ENCODE measurements at places on chromosomes 6 and 20. TPM values are rescaled to one million over a fixed set of nuclear protein-coding genes. Genes with fewer than 3 reads are reported as not detected.

The EYS gene
- total RNA-seq: not detected

DNA sequence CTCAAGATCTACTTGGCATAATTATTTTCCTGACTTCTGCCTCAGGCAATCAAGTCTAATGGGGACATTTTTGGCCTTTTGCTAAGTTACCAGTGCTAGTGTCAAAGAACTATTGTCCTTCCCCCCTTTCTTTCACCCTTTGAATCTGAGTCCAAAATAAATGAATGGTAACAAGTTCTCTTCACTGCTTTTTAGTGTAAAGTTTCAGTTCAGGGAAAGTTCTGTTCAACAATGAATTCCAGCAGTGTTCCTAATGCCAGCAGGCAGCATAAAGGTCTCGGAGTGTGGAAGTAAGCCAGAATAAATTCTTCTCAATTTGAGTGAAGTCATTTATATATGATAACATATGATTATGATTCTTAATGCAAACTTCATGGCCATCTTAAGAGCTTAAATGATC, 20.8 kb upstream of the TSPYL1 start:
- DNase-seq: no peak
- H3K4me1 ChIP-seq: no peaks in the 10 kb centered on the region
- H3K27me3 ChIP-seq: no peaks in the 10 kb centered on the region
- H3K36me3 ChIP-seq: peaks cover 8% of the 10 kb centered on the region
- H3K27ac ChIP-seq: no peak overlapping the region
- no peak overlapping the region for H3K4me3 ChIP-seq

The MUC22 gene
- total RNA-seq: not detected

DNA sequence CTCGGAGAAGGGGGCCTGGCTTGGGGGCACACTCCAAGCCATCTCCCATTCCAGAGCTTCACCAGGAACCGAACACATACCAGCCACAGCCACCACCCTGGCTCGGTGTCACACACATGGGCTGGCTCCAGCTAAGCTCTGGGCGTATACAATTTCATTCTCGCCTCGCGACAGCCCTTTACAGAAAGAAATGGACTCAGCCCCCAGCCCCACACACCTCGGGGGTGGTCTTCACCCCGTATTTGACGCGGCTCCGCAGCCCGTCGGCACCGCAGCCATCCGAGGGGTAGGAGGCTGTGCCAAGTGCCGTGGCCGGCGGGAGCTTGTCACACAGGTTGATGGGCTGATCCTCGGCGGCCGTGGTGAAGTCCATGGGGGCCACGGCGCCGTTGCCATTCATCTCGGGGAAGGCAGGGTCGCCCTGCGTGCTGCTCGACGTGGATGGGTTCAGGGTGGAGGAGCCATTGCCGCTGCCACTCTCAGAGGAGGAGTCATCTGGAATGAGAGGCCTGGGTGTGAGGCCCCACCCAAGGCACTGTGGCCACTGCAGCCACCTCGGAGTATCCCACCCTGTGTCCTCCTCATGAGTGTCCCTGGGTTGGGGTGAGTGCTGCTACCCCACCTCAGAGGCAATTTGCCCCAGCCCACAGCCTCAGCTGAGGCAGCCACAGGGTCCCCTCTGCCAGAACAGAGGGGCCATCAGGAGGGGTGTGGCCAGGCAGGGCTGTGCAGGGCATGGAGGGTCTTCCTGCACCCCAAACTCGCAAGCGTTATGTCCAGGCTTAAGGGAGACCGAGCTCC, 98.0 kb downstream of the ASXL1 start:
- no peaks in the 10 kb centered on the region for H3K27me3 ChIP-seq
- DNase-seq: no peak
- H3K27ac ChIP-seq: no peak overlapping the region
- H3K4me3 ChIP-seq: no peak overlapping the region
- H3K36me3 ChIP-seq: no peaks in the 10 kb centered on the region
- peaks cover 3% of the 10 kb centered on the region for H3K4me1 ChIP-seq

- peaks cover 3% of the 10 kb centered on the region for H3K4me1 ChIP-seq
- no peaks in the 10 kb centered on the region for H3K27me3 ChIP-seq
- H3K27ac ChIP-seq: no peak overlapping the region
- H3K4me3 ChIP-seq: no peak overlapping the region
- no peak for DNase-seq
These were observed 16.2 kb upstream of the RBL1 start for GRCh38 chr20:37111926-37112455.

The KIF6 gene
- 0.31 TPM for total RNA-seq

The SNX3 gene
- 78.6 TPM for total RNA-seq

DNA sequence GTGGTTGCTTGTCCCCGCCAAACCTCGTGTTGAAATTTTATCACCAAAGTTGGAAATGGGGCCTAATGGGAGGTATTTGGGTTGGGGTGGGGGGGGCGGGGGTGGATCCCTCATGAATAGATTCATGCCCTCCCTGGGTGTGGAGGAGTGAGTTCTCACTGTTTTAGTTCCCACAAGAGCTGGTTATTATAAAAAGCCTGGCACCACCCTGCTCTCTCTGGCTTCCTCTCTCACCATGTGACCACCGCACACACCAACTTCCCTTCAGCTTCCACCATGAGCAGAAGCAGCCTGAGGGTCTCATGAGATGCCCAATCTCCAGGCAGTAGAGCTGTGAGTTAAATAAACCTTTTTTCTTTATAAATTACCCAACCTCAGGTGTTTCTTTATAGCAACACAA, 111.3 kb downstream of the PRDM1 start:
- no peak overlapping the region for H3K4me3 ChIP-seq
- H3K27me3 ChIP-seq: no peaks in the 10 kb centered on the region
- H3K27ac ChIP-seq: peak overlapping the region; percentile 31
- H3K4me1 ChIP-seq: peaks cover 54% of the 10 kb centered on the region

- H3K4me1 ChIP-seq: peaks cover 13% of the 10 kb centered on the region
- no peaks in the 10 kb centered on the region for H3K36me3 ChIP-seq
- H3K4me3 ChIP-seq: no peak overlapping the region
- DNase-seq: no peak
- no peak overlapping the region for H3K27ac ChIP-seq
- peaks cover 8% of the 10 kb centered on the region for H3K27me3 ChIP-seq
These were observed 18.3 kb upstream of the GTSF1L start for GRCh38 chr20:43744966-43745730.

- peak; percentile 53 for DNase-seq
- H3K36me3 ChIP-seq: no peaks in the 10 kb centered on the region
- H3K4me3 ChIP-seq: peak overlapping the region; percentile 75
- H3K27ac ChIP-seq: no peak overlapping the region
- H3K4me1 ChIP-seq: peaks cover 6% of the 10 kb centered on the region
These were observed 93.9 kb downstream of the RNASET2 start for GRCh38 chr6:166862287-166862977.

GRCh38 chr20:46255440-46256104, 52.7 kb downstream of the CDH22 start:
- H3K27me3 ChIP-seq: peaks cover 29% of the 10 kb centered on the region
- H3K4me1 ChIP-seq: no peaks in the 10 kb centered on the region
- no peak overlapping the region for H3K27ac ChIP-seq
- no peak for DNase-seq

- peaks cover 5% of the 10 kb centered on the region for H3K27me3 ChIP-seq
- no peak for DNase-seq
- no peaks in the 10 kb centered on the region for H3K36me3 ChIP-seq
- no peak overlapping the region for H3K27ac ChIP-seq
- no peaks in the 10 kb centered on the region for H3K4me1 ChIP-seq
These were observed 1.4 kb downstream of the PHACTR1 start for GRCh38 chr6:12718015-12718414.

DNA sequence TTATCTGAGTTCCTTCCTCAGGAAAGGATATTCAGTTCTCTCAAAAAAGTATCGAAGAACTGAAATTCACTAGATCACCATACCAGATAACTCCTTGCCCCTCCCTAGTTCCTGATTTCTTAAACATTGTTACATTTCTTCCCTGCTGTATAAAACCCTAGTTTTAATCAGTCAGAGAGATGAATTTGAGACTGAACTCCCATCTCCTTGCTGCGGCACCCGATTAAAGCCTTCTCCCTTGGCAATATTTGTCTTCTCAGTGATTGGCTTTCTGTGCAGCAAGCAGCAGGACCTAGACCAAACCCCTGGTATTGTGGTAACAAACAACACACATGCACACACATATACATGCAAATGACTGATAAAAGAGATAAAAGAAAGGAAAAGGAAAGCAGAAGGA, 1364.6 kb upstream of the GJE1 start:
- peaks cover 1% of the 10 kb centered on the region for H3K36me3 ChIP-seq
- H3K4me3 ChIP-seq: no peak overlapping the region
- no peak for DNase-seq
- no peak overlapping the region for H3K27ac ChIP-seq
- H3K27me3 ChIP-seq: peaks cover 10% of the 10 kb centered on the region

The C6orf163 gene
- 0.95 TPM for total RNA-seq

The BACH2 gene
- total RNA-seq: 49.2 TPM

GRCh38 chr6:13177664-13178063, 150.7 kb downstream of the TBC1D7 start:
- H3K4me3 ChIP-seq: no peak overlapping the region
- peak; percentile 32 for DNase-seq
- no peaks in the 10 kb centered on the region for H3K36me3 ChIP-seq
- no peak overlapping the region for H3K27ac ChIP-seq
- H3K27me3 ChIP-seq: peaks cover 17% of the 10 kb centered on the region
- peaks cover 3% of the 10 kb centered on the region for H3K4me1 ChIP-seq

GRCh38 chr6:43033496-43034189, 12.2 kb downstream of the RRP36 start:
- no peak for DNase-seq
- no peak overlapping the region for H3K4me3 ChIP-seq
- peak overlapping the region; percentile 55 for H3K27ac ChIP-seq
- H3K27me3 ChIP-seq: no peaks in the 10 kb centered on the region
- peaks cover 39% of the 10 kb centered on the region for H3K36me3 ChIP-seq

DNA sequence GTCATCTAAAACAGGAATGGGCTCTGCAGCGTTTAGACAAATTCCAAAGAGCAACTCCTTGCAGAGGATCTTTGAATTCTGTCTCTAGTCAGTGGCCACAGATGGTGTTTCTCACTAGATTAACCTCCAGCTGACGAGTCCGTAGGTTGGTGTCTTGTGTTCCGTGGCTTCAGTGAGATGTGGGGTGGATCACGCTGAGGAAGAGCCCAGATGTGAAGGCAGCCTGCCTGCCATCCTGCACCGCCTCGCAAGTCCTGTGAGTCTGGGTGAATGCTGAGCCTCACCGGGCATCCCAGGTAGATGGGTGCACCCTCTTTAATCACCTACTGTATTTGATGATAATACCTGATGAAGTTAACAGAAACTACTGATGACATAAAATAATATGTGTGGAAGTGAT, 70.4 kb downstream of the THBS2 start:
- H3K27me3 ChIP-seq: peaks cover 5% of the 10 kb centered on the region
- H3K27ac ChIP-seq: no peak overlapping the region
- H3K4me3 ChIP-seq: no peak overlapping the region
- DNase-seq: no peak

- H3K4me3 ChIP-seq: no peak overlapping the region
- H3K27me3 ChIP-seq: peaks cover 10% of the 10 kb centered on the region
- H3K36me3 ChIP-seq: no peaks in the 10 kb centered on the region
These were observed 294.0 kb downstream of the ADGB start for GRCh38 chr6:146892613-146893401.

DNA sequence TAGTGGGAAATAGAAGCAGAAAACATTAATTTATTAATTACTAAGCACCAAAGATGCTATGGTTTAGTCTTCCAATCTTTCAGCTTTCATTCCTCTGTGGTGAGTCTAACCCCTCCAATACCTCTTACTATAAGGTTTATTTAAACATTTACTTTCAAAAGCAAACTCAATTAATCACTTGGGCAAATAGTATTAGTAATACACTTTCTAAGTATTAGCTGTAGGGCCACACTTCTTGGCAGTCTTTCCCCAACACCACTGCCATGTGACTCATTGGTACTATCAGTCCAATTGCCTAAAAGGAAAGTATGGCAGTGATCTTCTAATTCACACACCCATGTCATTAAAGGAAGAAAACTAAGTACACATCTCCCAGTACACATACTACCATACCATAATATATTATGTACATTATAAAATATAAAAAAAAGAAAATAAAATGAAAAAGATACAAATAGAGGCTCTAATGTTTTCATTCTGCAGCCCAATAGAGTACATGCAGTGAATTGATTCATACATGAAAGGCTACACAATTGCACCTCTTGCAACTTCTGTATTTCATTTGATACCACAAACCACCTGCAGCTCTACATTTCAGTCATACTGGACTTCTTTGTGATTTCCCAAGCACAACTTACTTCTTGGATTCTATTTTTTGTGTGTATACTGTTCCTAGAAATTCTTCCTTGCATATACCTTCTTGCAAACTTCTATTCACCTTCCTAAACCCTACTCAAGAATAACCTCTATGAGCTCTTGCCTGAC, 218.6 kb downstream of the PKHD1 start:
- no peaks in the 10 kb centered on the region for H3K4me1 ChIP-seq
- H3K27ac ChIP-seq: no peak overlapping the region
- no peak for DNase-seq
- H3K4me3 ChIP-seq: no peak overlapping the region

The RUNX2 gene
- total RNA-seq: 33.4 TPM

The ELOVL4 gene
- total RNA-seq: 1.3 TPM

GRCh38 chr20:21618759-21619416, 86.6 kb upstream of the PAX1 start:
- H3K36me3 ChIP-seq: no peaks in the 10 kb centered on the region
- DNase-seq: no peak
- H3K27ac ChIP-seq: no peak overlapping the region
- H3K4me1 ChIP-seq: no peaks in the 10 kb centered on the region
- H3K27me3 ChIP-seq: peaks cover 6% of the 10 kb centered on the region
- no peak overlapping the region for H3K4me3 ChIP-seq

- H3K4me1 ChIP-seq: peaks cover 12% of the 10 kb centered on the region
- peaks cover 35% of the 10 kb centered on the region for H3K27me3 ChIP-seq
These were observed 4.1 kb upstream of the MOXD1 start for GRCh38 chr6:132405143-132405915.

DNA sequence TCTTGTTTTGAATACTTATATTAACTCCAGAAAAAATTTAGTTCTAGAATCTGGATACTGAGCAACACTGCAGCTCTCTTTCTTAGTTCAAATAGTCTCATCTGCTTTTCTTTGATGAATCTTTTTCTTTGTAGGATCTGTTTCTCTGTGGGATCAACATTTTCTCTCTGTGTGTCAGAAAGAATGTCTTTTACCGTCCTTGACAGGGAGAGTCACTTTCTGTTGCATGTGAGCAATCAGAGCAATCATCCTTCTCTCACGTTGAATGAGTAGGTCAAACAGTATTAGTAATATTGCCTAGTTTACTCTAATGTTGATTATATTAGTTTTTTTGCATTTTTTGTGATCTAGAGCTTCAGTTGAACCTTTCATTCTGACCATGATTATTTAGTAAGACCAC, 130.9 kb downstream of the TRMT11 start:
- H3K4me1 ChIP-seq: no peaks in the 10 kb centered on the region
- H3K4me3 ChIP-seq: no peak overlapping the region
- no peak for DNase-seq
- H3K27me3 ChIP-seq: no peaks in the 10 kb centered on the region

The NDUFAF4 gene
- 59.9 TPM for total RNA-seq
